ENCODE measurements at places on chromosomes 5 and 9.

GRCh38 chr5:78667461-78668103, 19.0 kb upstream of the LHFPL2 start:
- DNase-seq: no peak

- DNase-seq: no peak
These were observed 123.6 kb downstream of the C5orf15 start for GRCh38 chr5:133844836-133845235.

GRCh38 chr9:127779136-127779981, 893 bp upstream of the SH2D3C start:
- DNase-seq: peak; percentile 63

DNA sequence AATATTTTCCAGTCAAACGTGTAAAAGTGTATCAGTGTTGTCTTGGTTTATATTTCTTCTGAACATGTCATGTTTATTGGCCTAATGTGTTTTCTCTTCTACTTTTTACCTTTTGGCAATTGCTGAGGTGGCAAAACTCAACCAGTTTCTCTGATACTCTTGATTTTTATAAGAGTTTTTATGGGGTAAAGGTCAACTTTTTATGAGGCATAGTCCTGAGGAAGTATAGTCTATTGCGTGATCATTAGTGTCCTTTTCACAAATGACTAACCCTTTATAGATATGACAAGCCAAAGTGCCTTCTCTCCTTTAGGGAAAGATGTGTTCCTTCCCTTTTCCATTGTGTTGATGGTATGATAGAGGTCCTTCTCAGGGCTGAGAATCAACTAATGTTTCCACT, 32.9 kb downstream of the OCLN start:
- DNase-seq: no peak

DNA sequence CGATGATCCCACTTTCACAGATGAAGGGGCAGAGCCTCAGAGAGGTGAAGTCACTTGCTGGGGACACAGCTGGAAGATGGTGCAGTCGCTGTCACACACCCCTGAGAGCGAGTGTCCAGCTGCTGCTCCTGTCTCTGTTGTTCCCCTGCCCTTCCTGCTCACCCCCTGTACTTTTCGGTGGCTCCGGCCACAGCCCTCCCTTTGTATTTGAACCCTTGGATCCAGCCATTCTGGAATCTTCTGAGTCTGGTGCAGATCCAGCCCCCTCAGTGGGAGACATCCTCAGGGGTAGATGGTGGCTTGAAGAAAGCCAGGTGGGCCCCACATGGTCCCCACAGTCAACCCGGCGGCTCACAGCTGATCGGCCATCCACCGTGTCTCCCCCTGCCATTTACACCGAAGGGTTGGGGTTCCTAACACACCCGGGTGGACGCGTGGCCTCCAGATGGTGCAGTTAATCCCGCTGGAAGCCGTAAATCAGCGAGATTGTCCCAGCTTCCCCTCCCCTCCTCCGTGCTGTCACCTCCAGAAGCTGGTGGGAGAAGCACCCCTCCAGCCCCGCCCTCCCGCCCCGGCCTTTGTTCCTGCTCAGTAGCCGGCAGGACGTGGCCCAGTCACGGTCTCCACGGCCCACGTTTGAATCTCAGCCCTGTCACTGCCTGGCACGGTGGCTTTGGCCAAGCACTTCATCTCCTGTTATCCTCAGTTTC, 204.8 kb downstream of the C9orf50 start:
- DNase-seq: no peak

- DNase-seq: no peak
These were observed 86.7 kb downstream of the STK32A start for GRCh38 chr5:147321569-147321968.

DNA sequence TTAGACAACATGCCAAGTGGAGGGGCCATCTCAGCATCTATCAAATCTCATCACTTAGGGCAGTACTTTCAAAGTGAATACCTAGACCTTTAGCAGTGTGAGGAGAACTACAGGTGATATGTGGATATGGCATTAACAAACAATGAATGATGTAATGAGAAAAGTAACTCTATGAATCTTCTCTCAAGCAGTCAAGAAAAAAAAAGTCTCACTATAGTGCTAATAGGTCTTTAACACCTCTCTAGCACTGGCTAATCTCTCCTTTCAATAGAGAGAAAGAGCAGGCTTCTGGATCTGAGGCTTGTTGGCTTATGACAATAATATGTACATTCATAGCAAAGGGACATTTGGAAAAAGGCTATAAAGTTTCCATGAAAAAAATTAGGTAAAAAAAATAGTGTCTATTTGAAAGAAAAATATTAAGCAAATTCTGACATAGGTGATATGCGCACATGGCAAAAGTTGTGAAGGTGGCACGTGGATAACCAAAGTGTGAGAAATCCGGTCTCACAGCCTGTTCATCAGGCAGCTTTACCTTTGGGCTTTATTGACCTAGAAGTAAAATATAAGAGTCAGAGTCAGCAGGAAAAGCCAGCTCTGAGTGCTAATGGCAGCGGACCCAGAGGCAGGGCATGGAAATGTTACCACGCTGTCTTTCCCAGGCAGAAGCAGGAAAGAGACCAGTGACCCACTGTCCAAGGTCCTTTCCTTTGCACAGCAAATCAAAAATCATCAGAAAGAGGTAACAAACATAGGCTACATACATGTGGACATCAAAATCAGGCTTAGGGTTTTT, 203.4 kb downstream of the EFNA5 start:
- DNase-seq: no peak

DNA sequence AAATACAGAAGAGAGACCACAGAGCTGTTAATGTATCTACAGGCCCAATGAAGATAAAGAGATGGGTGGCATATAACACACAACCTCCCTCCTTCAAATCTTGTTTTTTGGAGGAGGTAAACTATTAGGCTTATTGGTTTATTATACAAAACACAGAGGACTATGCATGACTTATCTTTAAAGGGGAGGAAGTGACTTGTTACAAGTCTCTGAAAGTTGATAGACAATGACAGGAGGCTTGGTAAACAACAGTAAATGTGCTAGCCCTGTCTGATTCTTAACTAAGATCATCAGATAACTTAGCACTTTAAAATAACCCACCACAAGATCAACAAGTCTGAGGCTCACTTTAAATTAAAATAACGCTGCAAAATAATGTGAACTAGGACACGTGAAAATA, 219.0 kb downstream of the MLLT3 start:
- DNase-seq: no peak

GRCh38 chr5:43390471-43390870, 21.7 kb downstream of the CCL28 start:
- no peak for DNase-seq

GRCh38 chr5:1199649-1200494, 1.5 kb upstream of the SLC6A19 start:
- DNase-seq: no peak

GRCh38 chr9:113935677-113936380, 59.7 kb downstream of the ZNF618 start:
- DNase-seq: no peak
